T-helper 17 cell (primary cell): ENCODE measurements at places on chromosomes 12 and 14.

DNA sequence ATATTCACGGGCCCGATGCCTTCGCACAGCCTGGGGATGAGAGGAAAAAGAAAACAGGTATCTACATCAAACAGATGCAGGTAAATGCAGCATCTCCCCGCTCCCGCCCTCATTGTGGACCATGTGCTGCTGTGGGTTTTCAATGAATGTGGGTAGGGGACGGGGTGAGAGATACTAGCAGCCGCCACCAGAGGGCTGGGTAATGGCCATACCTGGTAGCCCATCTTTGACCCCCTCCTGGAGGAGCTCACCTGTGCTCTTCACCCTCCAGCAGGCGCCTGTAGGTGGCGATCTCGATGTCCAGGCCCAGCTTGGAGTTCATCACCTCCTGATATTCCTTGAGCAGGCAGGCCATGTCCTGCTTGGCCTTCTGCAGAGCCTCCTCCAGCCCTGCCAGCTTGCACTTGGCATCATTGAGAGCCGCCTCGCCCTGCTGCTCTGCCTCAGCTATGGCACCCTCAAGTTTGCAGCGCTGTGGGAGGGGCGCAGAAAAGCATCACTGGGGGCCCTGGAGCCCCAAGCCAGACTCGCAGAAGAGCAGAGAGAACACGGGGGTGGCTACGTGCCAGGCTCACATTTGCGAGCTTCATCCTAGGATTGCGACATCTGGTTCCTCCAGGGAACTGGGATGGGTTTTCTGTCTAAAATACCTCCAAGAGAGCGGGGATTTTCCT is 10.2 kb downstream of the KRT82 start:
- DNase-seq, result no peak

DNA sequence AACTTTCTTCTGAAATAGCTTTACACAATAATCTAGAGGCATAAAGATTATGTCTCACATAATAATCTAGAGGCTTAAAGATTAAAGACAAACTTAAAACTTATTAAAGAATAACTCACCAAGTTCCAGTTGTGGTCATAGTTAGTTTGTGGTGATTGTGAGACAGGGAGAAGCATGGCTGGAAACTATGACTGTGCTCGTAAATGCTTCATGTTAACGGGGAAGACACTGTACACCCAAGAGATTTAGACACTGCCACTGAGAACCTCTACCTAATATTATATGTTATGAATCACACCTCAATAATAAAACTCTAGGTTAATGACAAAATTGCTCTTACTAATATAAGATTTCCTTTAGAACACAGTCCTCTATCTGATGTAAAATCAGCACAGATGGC is 541.6 kb downstream of the TMEM121 start:
- no peak for DNase-seq

DNA sequence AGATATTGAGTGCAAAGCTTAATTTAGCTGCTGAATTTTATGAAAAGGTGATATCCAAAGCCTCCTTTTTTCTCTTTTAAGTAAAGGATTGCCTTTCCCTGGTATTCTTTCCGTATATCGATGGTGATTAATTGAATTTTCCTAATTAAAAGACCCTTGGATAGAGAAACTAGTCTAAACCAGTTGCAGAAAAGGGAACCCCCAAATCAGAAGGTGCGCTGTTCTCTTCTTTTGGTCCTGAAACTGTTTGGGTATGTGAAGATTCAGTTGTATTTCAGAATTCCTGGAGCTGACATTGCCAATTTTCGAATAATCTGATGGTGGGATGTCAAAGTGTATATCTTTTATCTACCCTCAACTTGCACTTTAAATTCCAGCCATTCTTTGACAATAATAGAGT is 1.9 kb downstream of the GPHN start:
- DNase-seq, result no peak

- DNase-seq, result no peak
Measured at GRCh38 chr12:112676507-112676906, 115.0 kb upstream of the RPH3A start.

DNA sequence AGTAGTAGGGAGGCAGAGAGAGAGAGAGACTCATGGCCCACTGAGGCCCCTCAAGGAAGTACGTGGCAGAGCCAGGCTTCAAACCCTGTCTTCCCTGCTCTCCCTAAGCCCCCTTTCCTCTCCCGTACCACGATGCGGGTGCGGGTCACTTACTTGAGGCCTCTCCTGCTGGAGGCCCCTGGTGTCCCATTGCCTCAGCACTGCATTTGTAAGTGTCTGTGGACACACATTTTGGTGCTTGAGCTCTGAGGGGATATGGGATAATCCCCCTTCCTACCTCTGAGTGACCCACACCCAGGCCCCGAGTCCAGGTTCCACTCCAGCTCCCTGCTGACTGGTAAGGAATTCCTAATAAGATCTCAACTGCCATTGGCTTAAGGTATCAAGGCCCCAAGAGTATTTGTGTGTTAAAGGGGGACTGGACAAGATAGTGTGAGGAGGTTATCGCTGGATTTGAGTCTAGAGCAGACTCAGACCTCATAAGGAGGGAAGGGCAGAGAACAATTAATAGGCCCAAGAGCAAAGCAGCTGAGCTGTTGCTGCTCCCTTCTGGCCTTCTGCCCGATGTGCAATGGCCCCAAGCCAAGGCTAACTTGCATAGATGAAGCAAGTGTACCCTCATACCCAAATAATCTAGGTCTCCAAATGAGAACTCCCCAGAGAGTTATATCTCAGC is 71.9 kb downstream of the CRACR2A start:
- DNase-seq, result no peak

GRCh38 chr14:22081337-22081736 is 407.7 kb upstream of the OR4E1 start:
- DNase-seq, result no peak

- no peak for DNase-seq
Measured at GRCh38 chr12:1525858-1526257, 68.5 kb downstream of the FBXL14 start.

DNA sequence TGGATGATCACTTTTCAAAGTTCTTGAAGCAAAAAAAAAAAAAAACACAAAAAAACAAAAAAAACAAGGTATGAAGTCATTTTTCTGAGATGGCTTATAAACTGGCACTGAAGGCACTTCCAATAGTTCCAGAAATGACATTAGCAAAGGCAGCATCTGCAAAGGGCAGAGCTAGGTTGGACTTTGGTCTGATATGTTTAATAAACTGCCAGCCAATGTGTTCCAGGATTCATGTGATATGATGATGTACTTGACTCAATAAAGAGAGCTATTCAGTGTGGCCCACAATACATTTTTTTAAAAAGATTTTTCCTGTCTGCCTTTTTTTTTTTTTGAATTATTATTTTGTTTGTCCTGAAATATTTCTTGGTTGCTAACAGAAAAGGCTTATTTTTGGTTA is 79.6 kb downstream of the VRK1 start:
- no peak for DNase-seq

DNA sequence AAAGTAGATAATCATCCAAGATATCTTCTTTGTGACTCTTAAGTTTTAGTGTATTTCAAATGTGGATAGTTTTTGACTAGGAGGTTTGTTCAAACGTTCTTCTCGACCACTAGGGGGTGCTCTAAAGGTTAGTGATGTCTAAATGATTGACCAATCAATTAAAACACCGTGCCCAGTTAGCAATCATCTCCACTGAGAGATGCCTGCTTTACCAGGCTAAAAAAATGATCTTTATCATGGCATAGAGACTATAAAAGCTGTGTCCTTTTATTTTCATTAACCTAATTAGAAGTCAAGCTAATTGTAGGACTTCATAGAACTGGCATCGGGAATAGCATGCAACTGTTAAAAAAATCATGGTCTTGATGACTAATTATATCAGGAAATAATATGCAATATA is 153.9 kb downstream of the PRKCH start:
- no peak for DNase-seq

DNA sequence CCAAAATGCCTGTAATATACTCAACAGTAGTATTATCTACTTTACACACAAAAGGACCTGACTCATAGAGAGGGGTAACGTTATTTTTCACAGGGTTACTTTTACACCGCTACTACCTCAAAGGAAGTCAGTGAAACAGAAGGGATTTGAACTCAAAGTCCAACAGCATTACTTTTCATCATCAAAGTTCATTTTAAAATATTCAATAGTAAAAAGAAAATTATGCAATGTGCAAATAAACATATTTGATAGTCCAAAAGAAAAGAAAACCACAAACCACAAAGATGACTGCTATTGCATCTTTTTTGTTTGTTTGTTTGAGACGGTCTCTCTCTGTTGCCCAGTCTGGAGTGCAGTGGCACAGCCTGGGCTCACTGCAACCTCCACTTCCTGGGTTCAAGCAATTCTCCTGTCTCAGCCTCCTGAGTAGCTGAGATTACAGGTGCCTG is 15.5 kb downstream of the KIF21A start:
- DNase-seq, result no peak
